ENCODE measurements at places on chromosomes 1 and 21.

DNA sequence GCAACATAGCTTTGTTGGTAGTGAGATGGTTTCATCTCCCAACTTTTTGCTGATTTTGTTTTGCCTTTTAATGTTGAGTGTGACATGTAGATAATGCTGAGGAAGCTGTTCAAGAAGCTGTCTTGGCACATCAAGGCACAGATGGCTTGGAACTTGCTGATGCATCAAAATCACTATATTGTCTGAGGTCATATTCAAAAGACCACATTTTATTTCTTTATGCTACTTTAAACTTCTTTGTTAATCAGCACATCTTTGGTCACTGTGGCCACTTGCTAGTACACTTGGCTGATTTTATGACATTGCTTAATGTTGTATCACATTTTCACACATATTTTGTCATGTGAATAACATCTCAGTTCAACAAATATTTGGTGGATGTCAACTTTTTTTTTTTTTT lies 87.1 kb upstream of the BCL10 start:
- no peak for DNase-seq

DNA sequence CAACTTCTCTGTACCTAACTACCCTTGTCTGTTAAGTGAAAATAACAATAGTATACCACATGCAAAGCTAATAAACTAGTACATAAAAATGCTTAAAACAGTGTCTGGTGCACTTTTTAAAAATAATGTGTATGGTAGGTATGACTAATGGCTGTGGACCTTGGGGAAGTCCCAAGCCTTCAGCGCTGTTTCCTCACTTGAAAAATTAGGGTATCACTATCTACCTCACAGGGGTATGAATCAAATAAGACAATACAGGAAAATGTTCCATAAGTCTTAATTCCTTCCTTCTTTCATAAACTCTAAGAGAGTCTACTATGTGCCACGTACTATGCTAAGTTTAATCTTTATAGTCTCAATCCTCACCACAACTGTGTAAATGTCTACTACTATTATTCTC lies 32.0 kb downstream of the EGLN1 start:
- no peak for DNase-seq

GRCh38 chr1:161826478-161826877 lies 60.4 kb downstream of the ATF6 start:
- DNase-seq, result no peak

DNA sequence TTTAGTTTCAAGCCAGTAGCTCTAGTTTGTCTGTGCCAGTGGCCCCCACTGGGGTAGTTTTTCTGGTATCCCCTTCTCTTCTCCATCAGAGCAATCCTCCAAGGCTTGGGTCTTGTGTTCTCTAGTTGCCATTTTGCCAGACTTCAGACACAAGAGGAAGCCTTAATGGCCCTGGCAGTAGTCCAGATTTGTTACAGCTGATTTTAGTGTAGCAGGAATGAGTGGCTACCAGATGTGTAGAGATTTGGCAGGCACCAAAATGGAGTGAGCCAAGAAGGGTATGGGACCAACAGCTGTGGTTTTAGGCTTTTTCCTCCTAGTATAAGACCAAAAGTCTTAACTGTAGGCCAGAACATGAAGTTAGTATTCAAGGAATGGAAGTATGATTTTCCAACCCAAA lies 56.8 kb downstream of the ACP6 start:
- DNase-seq, result no peak

DNA sequence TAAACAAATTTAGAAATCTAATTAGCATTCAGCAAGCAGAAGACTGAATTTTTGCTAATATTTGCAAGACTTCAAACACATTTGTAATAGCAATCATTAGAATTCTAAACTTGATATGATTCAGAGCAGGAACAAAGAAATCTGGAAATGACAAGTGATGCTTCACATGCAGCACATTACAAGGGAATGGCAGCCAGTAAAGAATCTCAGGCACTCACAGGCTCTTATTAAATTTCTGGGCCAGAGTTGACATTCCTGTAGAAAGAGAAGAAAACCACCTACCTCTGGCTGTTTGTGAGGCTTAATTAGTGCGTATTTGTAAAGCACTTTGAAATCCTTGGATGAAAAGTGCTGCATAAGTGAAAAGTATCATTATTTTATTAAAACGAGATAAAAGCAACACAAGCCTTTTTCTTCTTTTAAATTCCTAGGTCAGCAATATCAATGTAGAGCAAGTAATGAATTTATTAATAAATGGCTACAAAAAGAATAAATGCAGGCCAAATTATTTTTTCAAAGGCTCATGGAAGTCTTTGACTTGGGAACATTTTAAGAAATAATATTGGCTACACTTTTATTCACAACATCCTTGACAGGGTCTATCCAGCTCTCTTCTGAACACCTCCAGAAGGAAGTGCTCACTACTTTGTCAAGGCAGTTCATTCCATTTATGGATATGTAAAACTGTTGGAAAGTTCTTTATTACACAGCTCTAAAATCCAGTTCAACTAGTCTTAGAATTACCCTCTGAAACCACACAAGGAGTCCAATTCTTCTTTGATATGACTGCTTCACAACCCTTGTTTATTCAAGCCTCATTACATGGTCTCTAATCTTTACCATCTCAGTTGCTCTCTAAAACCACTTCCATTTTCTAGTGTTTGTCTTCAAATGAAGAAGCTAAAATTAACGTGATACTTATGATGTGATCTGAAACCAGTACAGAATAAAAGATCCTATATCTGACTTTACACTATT lies 32.1 kb upstream of the SCYL3 start:
- no peak for DNase-seq

DNA sequence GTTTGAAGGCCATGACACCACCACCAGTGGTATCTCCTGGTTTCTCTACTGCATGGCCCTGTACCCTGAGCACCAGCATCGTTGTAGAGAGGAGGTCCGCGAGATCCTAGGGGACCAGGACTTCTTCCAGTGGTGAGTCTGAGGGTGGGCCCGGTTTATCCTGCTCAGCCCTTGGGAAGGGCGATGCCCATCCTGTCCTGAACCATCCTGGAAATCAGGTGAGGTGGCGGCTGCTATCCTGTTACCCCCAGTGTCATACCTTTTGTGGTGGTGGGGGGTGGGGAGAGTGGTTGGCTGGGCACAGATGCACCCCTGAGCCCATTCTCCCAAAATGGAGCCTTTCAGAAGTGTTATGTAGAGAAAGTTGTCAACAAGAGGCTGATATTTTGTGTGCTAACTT lies 16.3 kb downstream of the CYP4B1 start:
- DNase-seq, result no peak

DNA sequence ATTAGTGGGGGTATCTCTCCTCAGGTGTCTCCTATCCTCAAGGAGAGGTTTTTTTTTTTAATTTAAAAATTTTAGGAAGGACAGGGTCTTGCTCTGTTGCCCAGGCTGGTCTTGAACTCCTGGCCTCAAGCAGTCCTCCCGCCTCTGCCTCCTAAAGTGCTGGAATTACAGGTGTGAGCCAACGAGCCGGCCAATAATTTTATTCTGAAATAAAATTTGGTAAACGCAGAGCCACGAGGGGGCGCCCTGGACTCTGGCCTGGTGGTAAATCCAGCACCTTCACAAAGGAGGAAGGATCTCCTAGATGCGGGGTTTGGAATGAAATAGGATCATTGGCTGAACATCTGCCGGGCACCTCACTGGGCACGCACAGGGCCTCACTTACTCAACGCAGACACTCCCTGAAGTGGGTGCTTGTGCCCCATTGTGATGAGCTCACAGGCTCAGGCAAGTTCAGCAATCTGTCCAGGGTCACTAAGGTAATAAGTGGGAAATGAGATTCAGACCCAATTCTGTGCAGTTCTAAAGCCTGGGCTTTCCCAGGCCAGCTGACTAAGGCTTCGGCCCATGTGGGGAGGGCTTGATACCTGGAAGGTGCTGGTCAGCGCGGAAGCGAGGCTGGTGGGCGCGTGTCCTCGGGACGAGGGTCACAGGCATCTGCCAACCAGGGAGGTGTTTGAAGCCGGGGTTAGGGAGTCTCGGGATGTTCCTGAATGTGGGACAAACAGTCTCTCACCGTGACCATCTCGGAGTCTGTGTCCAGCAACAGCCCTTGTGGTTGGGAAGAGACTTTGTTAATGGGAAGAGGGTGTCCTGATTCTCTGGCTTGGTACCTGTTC lies 32.7 kb upstream of the ETV3 start:
- peak; percentile 60 for DNase-seq

DNA sequence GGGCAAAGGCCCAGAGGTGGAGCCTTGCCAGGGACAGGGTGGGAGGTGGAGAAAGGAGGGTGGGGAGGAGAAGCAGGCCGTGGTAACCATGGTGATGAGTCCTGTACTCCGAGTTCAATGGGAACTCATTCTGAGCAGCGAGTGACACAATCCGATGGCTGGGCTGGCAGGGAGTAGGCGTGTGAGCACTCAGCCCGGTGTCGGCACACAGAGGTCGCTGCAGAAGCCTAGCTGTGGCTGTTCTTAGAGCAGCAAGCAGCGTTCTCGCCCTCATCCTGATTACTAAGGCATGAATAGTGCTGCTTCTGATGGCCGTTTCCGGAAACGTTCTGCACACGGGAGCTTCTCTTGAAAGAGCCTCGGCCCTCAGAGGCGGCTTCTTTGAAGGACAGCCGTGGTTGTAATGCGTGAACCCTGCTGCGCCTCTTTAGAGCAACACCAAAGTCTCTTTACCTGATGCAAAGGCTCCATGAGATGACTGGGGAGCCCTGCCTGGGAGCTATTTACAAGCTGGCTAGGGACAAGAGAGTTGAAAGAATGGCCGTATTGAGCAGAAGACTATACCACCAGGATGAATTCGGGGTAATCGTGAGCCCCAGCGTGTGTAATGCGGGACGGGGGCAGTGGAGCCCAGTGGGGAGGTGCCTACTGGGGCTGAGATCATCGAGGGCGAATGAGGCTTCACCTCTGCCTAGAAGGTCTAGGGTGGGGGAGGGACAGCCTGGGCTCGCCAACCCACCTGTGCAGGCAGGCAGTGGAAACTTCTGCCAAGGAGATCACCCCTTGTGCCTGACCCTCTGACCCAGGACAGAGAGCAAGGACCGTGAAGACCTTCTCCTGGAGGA lies 72.8 kb upstream of the PAX7 start:
- DNase-seq, result no peak

- no peak for DNase-seq
These were observed 210.2 kb upstream of the DMRTA2 start for GRCh38 chr1:50633465-50633864.

DNA sequence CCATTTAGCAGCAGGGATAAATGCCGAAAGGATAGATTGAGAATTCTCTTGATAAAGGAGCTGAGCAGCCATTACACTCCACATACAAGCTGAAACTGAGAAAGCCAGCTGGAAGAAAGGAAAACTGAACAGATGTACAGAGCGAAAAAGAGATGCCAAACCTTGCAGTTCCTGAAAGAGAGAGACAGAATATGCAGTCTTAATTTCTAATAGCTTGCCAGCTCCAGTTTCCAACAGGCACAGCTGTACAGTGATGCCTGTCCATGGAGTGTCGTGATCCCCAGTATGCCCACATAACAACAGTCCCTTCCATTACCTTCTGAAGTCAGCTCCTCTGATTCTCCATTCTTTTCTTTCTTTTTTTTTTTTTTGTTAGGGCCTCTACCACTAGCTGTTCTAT lies 22.7 kb downstream of the ABL2 start:
- DNase-seq, result no peak

DNA sequence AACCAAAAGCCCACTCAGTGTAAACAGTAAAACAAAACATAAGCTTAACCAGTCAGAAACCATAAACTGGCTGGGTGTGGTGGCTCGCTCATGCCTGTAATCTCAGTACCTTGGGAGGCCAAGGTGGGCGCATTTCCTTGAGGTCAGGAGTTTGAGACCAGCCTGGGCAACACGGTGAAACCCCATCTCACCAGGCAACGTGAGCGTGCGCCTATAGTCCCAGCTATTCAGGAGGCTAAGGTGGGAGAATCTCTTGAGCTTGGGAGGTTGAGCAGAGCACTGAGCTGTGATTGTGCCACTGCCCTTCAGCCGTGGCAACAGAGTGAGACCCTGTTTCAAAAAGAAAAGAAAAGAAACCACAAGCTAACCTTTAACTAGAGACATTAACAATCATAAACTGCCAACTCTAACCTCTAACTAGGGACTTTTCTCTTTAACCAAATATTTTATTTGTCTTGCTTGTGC lies 13.1 kb upstream of the PRRC2C start:
- no peak for DNase-seq

- no peak for DNase-seq
These were observed 44.9 kb upstream of the NR5A2 start for GRCh38 chr1:199982606-199983005.

DNA sequence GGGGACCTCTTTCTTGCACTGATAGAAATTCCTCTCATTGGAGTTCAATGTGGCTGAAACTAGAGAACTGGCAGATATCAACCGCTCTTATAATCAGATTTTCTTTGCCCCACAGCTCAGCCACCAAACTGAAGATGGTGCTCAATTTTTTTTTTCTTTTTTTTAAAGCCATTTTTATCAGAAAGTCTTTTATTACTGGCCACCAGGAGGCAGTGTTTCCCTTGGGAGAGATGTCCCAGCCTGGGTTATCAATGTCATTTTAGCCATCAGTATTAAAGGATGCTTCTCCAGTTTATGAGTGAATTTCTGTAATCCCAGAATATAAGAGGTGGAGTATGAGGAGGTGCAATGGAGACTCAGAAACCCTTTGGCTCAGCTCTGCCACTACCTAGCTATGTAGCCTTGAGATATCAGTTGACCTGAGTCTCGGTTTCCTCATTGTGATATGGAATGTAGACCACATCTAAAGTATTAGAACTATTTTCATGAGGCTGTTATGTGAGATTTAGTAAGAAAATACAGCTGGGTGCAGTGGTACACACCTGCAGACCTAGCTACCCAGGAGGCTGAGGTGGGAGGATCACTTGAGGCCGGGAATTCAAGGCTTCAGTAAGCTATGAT lies 27.6 kb downstream of the CD244 start:
- no peak for DNase-seq

DNA sequence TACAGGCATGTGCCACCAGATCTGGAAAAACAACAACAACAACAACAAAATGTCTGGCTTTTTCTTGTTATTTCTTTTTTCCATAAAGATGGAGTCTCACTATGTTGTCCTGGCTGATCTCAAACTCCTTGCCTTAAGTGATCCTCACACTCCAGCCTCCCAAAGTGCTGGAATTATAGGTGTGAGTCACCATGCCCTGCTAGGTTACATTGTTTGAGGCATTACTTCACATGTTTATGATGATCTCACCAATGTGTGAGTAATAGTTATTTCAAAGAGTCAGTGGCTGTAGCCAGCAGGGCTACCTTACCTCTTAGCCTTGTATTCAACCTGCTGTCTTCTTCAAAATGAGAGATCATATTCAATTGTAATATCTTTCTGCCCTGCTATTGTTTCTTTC lies 445.7 kb downstream of the AMY1C start:
- no peak for DNase-seq

GRCh38 chr1:52659851-52660596 lies 27.1 kb downstream of the SHISAL2A start:
- DNase-seq, result no peak

GRCh38 chr1:170149241-170149640 lies 3.5 kb downstream of the NTMT2 start:
- no peak for DNase-seq

Data from memory B cell (primary cell).